ENCODE measurements at places on chromosomes 1 and 21. TPM values are rescaled to one million over a fixed set of nuclear protein-coding genes. Genes with fewer than 3 reads are reported as not detected.

Gene EFNA1
- total RNA-seq, result 0.91 TPM

Gene UROD
- total RNA-seq, result 91.3 TPM

Gene RHEX
- total RNA-seq, result not detected

Gene LCE1A
- not detected for total RNA-seq

Gene SPSB1
- total RNA-seq, result 24.4 TPM

Gene C1orf94
- total RNA-seq, result 0.39 TPM

Gene MSH4
- not detected for total RNA-seq

Gene SDE2
- total RNA-seq, result 38.5 TPM

Gene LIN9
- total RNA-seq, result 12.1 TPM

Gene SLC44A3
- total RNA-seq, result 3.8 TPM

Gene LPAR3
- total RNA-seq, result not detected

DNA sequence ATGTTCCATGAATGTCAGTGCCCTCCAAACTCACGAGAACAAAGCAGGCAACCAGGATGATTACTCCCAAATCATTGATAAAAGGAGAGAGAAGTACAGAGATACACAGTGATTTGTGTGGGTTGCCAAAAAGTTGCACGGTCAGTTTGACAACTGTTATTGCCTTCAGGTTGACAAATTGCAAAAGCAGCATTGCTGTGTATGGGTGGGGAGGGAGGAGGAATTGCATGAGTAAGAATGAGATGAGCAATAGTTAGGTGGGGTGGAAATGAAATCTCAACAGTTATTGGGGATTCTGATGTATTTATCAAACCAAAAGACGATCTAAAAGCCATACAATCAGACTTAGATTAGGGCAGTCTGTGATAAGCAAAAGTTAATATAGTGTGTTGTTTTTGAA, 93.7 kb downstream of the NTMT2 start:
- no peaks in the 10 kb centered on the region for H3K27me3 ChIP-seq
- DNase-seq, result no peak
- no peak overlapping the region for H3K27ac ChIP-seq
- no peak overlapping the region for H3K4me3 ChIP-seq

- DNase-seq, result peak; percentile 39
- no peak overlapping the region for H3K4me3 ChIP-seq
- peaks cover 89% of the 10 kb centered on the region for H3K4me1 ChIP-seq
- no peaks in the 10 kb centered on the region for H3K27me3 ChIP-seq
- no peaks in the 10 kb centered on the region for H3K36me3 ChIP-seq
- H3K27ac ChIP-seq, result peak overlapping the region; percentile 94
These were observed 9.6 kb downstream of the UQCRHL start for GRCh38 chr1:15797614-15798390.

- no peak overlapping the region for H3K4me3 ChIP-seq
- H3K27me3 ChIP-seq, result peaks cover 26% of the 10 kb centered on the region
- no peak for DNase-seq
- H3K4me1 ChIP-seq, result peaks cover 9% of the 10 kb centered on the region
These were observed 87.0 kb upstream of the VAMP3 start for GRCh38 chr1:7684132-7684531.

GRCh38 chr21:35163411-35163810, 114.3 kb upstream of the RUNX1 start:
- no peak overlapping the region for H3K27ac ChIP-seq
- no peaks in the 10 kb centered on the region for H3K36me3 ChIP-seq
- peaks cover 11% of the 10 kb centered on the region for H3K4me1 ChIP-seq
- DNase-seq, result no peak

- H3K4me3 ChIP-seq, result no peak overlapping the region
- H3K27ac ChIP-seq, result no peak overlapping the region
- no peaks in the 10 kb centered on the region for H3K36me3 ChIP-seq
These were observed 56.8 kb upstream of the ABCG1 start for GRCh38 chr21:42161956-42162681.

GRCh38 chr1:77350012-77350770, 68.4 kb downstream of the AK5 start:
- no peak for DNase-seq
- no peaks in the 10 kb centered on the region for H3K27me3 ChIP-seq
- H3K36me3 ChIP-seq, result no peaks in the 10 kb centered on the region
- H3K27ac ChIP-seq, result no peak overlapping the region
- no peak overlapping the region for H3K4me3 ChIP-seq

DNA sequence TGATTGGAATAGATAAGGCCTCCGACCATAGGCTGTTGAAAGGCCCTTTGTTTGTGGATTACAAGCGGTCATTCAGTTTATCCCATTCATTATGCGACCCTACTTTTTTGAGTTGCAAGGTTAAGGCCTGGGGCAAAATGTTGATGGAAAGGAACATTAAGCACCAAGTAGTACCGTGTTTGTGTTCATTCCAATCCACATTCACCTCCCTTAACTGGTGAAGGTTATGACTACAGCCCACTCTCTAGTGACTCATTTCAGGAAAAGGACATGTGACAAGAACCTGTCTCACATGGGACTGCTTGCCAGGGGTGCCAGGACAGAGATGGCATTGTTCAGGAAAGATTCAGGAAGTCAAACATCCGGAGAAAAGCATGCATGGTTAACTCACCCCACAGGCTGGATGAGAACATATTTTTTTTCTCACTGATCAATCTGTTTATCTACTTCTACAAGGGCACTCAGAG, 81.6 kb downstream of the CD58 start:
- H3K27me3 ChIP-seq, result no peaks in the 10 kb centered on the region
- H3K36me3 ChIP-seq, result no peaks in the 10 kb centered on the region
- no peak overlapping the region for H3K27ac ChIP-seq
- DNase-seq, result no peak

- H3K27me3 ChIP-seq, result peaks cover 8% of the 10 kb centered on the region
- H3K27ac ChIP-seq, result no peak overlapping the region
- no peaks in the 10 kb centered on the region for H3K36me3 ChIP-seq
- no peak overlapping the region for H3K4me3 ChIP-seq
- no peaks in the 10 kb centered on the region for H3K4me1 ChIP-seq
- DNase-seq, result no peak
These were observed 35.2 kb downstream of the MAP3K21 start for GRCh38 chr1:233362743-233363142.

- H3K4me1 ChIP-seq, result no peaks in the 10 kb centered on the region
- no peak overlapping the region for H3K4me3 ChIP-seq
- no peak for DNase-seq
- no peak overlapping the region for H3K27ac ChIP-seq
- H3K27me3 ChIP-seq, result peaks cover 2% of the 10 kb centered on the region
These were observed 95.6 kb downstream of the PAPPA2 start for GRCh38 chr1:176558561-176558960.

GRCh38 chr1:225845571-225846259, 35.8 kb downstream of the EPHX1 start:
- H3K4me1 ChIP-seq, result no peaks in the 10 kb centered on the region
- H3K36me3 ChIP-seq, result peaks cover 72% of the 10 kb centered on the region
- peak; percentile 82 for DNase-seq
- H3K27ac ChIP-seq, result no peak overlapping the region
- H3K27me3 ChIP-seq, result no peaks in the 10 kb centered on the region
- H3K4me3 ChIP-seq, result no peak overlapping the region

DNA sequence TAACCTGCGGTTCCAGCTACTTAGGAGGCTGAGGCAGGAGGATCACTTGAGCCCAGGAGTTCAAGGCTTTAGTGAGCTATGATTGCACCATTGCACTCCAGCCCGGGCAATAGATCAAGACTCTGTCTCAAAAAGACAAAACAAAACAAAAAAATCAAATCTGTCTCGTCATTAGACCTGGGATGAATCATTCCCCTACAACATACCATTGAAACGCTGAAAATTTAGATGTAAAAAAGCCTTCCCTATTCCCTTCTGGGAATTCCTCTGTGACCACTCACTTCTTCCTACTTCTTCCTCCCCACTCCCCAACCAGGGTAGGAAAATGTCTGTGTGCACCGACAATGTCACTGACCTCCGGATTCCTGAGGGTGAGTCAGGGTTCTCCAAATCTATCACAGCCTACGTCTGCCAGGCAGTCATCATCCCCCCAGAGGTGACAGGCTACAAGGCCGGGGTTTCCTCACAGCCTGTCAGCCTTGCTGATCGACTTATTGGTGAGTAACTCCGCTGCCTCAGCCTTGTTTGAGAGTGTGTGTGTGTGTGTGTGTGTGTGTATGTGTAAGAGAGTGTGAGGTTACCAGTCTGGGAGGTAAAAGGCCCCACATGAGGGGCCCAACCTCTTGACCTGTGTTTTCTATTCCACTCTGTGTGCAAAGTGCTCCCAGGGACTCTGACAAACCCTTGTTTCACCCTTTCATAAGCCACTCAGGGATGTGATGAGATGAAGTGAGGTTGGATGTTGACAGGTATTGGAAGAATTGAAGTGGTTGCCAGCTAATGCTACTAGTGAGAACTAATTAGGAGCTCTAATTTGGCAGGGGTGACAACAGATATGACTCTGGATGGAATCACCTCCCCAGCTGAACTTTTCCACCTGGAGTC, 16.3 kb upstream of the SARS1 start:
- no peaks in the 10 kb centered on the region for H3K36me3 ChIP-seq
- H3K4me1 ChIP-seq, result peaks cover 26% of the 10 kb centered on the region
- peak; percentile 95 for DNase-seq
- H3K27ac ChIP-seq, result peak overlapping the region; percentile 72
- H3K4me3 ChIP-seq, result no peak overlapping the region

GRCh38 chr1:222171005-222171404, 376.9 kb downstream of the HHIPL2 start:
- no peak overlapping the region for H3K27ac ChIP-seq
- H3K36me3 ChIP-seq, result no peaks in the 10 kb centered on the region
- H3K27me3 ChIP-seq, result no peaks in the 10 kb centered on the region
- H3K4me1 ChIP-seq, result peaks cover 7% of the 10 kb centered on the region

GRCh38 chr1:178962853-178963711, 62.6 kb upstream of the FAM20B start:
- no peak overlapping the region for H3K27ac ChIP-seq
- H3K4me3 ChIP-seq, result no peak overlapping the region
- DNase-seq, result peak; percentile 24

DNA sequence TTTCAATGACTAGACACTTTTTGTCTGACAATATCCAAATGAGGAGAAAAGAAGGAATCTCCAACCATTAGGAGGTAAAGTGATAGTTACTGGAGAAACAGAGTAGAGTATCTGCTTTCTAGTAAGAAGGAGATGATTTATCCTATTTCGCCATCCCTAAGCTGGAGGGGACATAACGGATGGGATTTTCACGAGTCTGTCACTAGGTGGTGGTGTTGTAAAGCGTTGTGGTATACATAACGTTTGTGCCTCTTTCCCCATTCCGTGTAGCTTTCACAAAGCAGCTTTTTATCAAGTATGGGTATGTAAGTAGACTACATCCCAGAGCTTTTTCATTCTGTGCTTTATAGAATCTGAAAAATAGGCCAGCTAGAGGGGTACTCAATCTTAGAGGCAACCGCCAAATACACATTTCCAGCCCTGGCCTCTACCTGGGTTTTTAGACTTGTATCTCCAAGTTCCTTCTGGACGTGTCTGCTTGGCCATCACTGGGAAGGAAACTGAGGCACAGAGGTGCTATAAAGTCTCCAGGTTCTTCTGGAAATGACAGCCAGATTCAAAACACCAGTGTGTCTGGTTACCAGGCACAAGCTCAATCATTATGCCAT, 33.3 kb upstream of the FAM3B start:
- H3K4me3 ChIP-seq, result no peak overlapping the region
- H3K4me1 ChIP-seq, result no peaks in the 10 kb centered on the region
- H3K27me3 ChIP-seq, result peaks cover 4% of the 10 kb centered on the region
- H3K27ac ChIP-seq, result no peak overlapping the region
- H3K36me3 ChIP-seq, result no peaks in the 10 kb centered on the region

DNA sequence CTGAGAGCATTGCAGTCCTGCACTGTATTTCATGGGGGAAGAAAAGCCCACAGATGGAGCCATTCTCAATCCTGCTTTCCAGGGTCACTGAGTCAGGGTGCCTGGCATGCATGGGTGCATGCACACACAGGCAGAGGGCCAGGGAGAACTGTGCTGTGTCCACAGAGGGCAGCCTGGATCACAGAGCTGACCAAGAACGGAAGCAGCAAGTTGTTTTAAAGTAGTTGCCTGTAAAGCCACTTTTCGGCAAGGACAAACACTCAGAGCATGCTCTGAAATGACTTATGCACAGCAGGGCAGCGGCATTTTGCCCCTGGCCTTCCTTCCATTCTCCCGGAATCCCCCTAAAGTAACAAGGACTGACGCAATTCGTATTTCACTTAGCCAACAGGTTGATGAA, 3.6 kb downstream of the ERG start:
- no peaks in the 10 kb centered on the region for H3K27me3 ChIP-seq
- DNase-seq, result no peak
- H3K4me1 ChIP-seq, result peaks cover 9% of the 10 kb centered on the region

- no peaks in the 10 kb centered on the region for H3K27me3 ChIP-seq
- no peaks in the 10 kb centered on the region for H3K4me1 ChIP-seq
- H3K4me3 ChIP-seq, result no peak overlapping the region
- DNase-seq, result no peak
- H3K27ac ChIP-seq, result no peak overlapping the region
- no peaks in the 10 kb centered on the region for H3K36me3 ChIP-seq
These were observed 75.8 kb downstream of the PCBP3 start for GRCh38 chr21:45719177-45719802.

DNA sequence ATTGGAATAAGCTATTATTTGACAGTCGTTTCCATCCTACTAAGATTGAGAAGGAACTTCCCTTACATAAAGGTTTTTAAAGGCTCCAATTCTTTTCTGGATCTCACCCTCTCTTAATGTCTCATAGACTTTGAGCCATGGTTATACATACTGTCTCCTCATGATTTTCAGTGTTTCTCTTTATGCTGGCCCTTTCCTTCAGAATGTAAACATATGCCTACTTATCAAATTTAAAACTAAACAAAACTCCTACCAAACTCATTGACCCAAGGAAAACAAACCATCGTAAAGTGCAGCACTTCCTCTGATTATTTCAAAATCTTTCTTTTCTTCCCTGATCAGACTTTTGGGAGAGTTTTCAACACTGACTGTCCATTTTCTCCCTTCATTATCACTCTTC, 163.4 kb upstream of the DPYD start:
- H3K27me3 ChIP-seq, result no peaks in the 10 kb centered on the region
- peaks cover 7% of the 10 kb centered on the region for H3K36me3 ChIP-seq
- peaks cover 32% of the 10 kb centered on the region for H3K4me1 ChIP-seq
- no peak for DNase-seq
- peak overlapping the region; percentile 24 for H3K27ac ChIP-seq

DNA sequence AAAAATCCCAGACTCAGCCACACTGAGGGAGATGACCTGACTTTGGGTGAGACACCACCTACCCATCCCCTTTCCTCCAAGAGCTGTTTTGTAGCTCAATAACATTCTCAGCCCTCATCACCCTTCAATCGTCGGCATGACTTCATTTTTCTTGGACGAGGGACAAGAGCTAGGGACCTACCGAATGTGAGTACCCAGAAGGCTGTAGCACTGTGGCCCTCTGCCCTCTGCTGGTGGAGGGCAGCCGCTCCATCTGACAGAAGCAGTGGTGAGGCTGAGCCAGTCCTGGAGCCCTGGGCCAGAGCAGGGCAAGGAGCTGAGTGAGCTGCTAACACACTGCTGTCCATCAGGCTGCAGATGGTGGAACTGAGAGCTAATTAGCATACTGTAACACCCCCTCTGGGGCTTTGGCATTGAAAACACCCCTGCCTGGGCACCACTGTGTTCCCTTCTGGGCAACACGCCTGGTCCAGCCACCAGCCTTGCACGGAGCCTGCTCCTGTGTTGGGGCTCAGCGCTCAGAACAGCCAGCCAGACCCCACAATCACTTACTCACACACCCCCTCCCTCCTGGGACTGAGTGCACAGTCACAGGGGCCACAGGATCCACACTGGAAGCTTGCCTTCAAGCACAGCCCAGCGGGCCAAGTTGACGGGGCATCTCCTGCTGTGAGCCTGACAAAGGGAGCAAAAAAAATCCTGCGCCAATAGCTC, 18.3 kb upstream of the ALPL start:
- no peak overlapping the region for H3K27ac ChIP-seq
- H3K4me1 ChIP-seq, result peaks cover 36% of the 10 kb centered on the region
- H3K36me3 ChIP-seq, result no peaks in the 10 kb centered on the region
- no peaks in the 10 kb centered on the region for H3K27me3 ChIP-seq

All from SJSA1 (cell line).